ENCODE measurements at places on chromosomes 1 and 21.

DNA sequence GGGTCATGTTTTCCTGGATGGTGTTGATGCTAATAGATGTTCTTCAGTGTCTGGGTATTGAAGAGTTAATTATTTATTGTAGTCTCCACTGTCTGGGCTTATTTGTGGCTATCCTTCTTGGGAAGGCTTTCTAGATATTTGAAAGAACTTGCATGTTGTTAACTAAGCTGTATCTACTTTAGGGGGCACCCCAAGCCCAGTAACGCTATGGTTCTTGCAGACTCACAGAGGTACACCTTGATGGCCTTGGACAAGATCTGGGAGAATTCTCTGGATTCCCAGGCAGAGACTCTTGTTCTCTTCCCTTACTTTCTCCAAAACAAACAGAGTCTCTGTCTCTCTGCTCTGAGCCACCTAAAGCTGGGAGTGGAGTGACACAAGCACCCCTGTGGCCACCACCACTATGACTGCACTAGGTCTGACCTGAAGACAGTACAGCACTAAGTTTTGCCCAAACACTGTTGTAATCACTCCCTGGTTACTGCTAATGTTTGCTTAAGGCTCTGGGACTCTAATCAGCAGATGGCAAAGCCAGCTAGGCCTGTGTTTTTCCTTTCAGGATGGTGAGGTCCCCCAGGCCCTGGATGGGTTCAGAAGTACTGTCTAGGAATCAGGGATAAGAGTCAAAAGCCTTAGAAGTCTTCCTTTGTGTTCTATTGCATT is 76.5 kb upstream of the C1orf21 start:
- no peak for DNase-seq

GRCh38 chr1:230291731-230292620 is 134.2 kb downstream of the PGBD5 start:
- no peak for DNase-seq

- no peak for DNase-seq
These were observed 23.2 kb downstream of the GALNT2 start for GRCh38 chr1:230090194-230090711.

DNA sequence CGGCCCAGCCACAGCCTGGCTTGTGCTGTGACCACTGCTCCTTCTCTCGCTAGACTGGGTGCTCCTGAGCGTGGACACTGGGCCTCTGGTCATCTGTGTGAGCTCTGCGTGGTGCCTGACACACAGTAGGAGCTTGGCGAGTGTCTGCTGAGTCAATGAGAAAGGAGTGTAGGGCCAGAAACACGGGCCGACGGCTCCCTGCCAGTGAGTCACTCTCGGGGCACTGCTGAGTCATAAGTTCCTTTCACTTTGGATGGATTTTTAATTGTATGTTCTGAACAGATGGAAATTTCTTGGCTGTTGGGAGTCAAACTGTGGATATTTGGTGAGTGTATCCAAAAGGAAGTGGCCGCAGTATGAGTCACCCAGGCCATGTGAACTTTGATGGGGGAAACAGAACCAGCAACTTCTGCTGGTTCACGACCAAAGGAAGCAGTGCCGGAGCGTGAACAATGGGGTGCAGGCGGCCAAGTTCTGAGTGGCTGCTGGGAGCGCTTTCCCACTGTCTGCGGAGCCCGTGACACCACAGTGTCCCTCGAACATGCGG is 41.0 kb upstream of the COL18A1 start:
- DNase-seq, result no peak

GRCh38 chr1:196178083-196178635 is 430.1 kb downstream of the KCNT2 start:
- no peak for DNase-seq

DNA sequence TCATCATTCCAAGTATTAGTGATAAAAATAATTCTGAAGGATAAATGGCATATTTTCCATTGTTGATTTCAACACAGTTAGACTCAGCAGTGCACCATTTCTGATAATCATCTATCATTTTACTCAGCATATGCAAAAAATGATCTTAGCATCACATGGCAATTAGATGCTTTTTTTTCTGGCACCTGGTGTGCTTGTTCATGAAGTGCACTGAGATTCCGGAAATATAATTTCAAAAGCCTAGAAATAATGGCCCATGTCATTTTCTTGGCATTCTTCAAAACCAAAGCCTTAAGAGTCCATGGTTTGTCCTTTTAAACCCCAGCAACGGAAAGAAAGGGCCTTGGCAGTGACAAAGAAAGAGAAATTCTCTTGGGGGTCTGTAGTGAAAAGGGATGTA is 278.8 kb downstream of the KIF26B start:
- DNase-seq, result no peak

DNA sequence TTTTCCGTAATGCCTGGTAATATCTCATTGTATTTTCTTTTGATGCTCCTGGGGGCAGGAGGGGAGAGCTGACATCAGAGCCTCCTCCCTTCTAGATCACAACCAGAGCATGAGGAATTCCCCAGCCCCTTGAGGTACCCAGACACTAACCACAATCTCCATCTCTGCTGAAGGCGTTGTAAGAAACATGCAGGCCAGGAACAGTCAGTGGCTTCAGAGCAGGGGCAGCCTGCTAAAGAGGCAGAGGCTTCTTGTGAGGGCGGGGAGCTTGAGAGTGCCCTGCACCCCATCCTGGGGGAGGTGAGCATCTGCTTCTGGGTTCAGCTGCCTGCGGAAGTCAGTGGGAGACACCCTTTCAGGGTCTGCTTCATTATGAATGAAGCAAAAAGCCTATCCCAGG is 19.0 kb downstream of the MAPKAPK2 start:
- DNase-seq, result no peak

DNA sequence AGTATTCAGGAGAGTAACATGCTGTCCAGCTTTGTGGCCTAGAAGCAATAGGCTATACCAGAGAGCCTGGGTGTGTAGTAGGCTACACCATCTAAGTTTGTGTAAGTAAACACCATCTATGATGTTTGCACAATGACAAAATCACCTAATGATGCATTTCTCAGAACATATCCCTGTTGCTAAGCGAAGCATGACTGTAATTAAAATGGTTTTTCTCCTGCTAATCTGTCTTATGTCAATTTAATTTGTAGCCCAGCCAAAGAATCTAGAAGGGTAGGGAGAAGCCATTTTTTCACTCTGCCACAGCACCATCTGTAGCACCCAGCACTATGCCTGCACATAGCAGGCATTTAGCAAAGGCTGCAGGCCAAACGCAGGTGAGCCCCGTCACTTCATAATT is 2.0 kb upstream of the TTC24 start:
- no peak for DNase-seq

GRCh38 chr1:201553496-201554189 is 14.7 kb downstream of the NAV1 start:
- DNase-seq, result no peak

DNA sequence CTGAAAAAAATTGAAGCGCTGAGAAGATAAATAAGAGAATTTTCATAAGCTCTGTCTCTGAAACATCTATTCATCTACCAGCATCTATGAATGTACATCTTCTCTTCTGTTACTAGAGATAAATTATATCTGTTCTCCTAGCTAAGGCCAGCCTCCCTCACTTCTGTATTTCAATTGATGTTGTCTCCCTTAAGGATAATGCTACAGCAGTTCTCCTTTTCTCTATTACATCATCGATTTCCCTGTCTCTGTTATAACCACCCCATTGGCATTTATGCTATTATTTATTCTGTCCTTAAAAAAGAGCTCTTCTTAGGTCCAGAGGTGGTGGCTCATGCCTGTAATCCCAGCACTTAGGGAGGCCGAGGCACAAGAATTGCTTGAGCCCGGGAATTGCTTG is 42.9 kb upstream of the TMCO2 start:
- no peak for DNase-seq

GRCh38 chr1:54310439-54311328 is 95.5 kb downstream of the SSBP3 start:
- DNase-seq, result peak; percentile 7

- DNase-seq, result no peak
These were observed 23.2 kb upstream of the PRDX6 start for GRCh38 chr1:173453982-173454381.

DNA sequence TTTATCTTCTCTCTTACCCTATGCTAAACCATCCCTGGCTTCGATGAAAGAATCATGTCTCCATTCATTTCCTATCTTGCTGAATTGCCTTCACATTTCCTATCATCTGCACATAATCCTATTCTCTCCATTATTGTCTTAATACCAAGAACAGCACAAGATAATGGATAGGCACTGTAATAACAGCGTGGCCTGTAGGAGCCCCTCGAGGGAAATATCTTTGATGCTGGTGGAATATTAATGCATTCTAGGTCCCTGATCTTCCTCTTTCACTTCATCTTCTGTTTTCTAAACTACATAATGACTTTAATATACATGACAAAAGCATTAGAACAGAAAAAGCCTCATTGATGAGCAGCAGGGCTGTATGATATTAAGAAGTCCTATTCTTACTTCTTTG is 720.6 kb downstream of the RWDD3 start:
- no peak for DNase-seq

DNA sequence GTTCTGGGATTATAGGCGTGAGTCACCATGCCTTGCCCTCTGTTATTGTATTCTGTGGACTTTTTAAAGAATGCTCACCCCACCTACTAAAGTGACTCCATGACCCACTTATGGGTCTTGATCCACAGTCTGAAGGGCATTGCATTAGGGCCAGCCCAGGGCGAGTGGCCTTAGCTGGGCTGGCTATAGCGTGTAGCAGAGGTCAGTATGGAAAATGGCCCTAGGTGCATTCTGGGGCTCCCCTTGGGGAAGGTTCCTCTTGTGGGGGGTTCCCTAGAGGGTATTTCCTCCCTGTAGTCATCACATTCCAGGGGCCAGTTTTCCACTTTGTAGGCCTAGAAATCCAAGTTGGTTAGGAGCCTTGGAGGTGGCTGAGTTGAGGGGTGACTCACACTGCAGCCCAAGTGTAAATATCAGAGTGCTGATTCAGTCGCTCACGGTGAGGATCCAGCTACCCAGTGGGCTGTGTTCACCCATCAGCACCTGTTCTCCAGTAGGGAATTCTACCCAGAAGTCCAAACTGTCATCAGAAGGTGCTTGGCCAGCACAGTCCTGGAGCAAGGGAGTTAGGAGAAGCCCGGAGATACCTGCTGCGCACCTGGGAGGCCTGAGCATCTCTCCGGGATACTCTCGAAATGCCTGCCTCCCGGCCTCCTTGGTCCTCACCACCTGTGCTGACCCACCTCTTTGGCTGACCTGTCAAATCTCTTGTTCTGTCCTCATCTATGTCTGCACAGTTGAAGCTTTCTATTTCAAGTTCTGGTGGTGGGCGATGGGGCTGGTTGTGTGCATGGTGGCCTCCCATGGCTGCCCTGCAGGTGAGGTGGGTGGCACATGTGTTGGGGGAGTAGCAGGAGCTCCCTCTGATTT is 52.2 kb downstream of the NENF start:
- no peak for DNase-seq

DNA sequence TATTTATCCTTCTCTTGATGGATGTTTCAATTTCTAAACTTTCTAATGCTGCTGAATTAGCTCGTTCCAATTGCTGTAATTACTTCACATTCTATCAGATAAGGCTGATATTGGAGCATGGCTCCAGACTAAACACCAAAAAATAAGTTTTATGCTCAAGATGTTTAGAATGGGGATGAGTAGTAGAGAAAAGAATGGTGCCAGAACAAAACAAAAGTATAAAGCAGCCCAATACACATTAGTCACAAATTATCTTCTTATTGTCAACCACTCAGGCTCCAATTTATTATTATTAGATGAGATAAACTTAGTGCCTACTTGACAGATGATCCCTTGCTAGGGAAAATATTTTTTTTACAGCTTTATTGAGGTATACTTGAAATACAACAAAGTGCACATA is 21.8 kb downstream of the ATPAF1 start:
- DNase-seq, result no peak

DNA sequence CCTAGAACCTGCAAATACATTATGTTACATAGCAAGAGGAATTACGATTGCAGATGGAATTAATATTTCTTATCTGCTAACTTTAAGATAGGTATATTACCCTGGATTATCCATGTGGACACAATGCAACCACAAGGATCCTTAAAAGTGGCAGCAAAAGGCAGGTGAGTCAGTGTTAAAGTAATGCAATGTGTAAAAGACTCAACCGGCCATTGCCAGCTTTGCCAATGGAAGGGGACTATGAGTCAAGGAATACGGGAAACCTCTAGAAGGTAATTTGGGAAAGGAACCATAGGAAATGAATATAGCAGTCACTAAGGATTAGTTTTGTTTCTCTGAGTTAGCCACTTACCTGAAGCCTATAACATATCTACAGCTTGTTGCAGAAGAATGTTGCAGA is 692.1 kb upstream of the ZP4 start:
- DNase-seq, result no peak

DNA sequence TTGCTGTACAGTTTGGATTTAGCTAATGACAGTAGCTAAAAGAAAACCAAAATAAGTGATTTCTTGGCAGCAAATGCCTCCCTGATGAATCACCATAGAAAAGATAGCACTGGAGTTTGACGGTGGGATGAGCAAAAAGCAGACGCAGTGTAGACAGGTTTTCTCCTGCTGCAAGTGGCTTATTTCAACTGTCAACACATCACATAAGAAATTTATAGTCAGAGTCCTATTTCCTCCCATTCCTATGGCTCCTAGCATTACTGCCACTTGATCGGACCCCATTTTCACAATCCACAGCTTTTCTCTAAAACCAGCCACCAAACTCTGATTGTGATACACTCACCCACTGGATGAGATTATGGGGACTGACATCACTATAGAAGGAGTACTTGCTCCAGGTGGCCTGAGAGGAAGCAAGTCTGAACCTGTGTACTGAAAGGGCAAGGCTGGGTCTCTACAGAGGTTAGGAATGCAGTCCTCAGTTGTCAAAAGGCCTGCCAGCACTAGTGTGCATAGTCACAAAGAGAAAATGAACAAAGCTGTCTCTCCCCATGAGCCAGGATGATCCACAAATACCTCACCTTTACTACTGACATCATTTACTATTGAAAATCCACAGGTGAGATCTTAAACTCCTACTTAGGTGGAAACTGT is 359.8 kb downstream of the LTN1 start:
- DNase-seq, result no peak

DNA sequence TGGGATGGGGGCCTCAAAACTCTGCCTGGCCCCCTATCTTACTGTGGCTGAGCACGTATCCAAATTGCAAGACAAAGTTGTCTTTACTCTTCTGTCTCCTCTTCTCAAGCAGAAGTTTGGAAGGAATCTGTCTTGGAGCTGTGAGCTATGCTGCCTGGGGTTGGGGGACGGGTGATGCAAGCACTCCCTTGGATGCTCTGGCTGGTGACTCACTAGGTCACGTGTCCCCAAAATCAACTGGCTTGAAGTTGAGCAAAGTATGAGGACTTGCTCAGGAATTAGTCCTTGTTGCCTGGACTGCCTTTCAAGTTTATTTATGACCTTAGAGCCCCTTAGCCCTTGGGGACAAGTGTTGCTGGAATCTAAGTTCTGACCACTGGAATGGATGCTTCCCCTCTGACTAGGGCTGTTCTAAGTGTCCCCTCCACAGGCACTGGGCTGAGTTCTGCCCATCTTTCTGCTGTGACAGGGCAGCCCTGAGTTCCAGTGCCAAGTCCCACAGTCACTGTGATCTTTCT is 269.5 kb downstream of the HHAT start:
- no peak for DNase-seq

DNA sequence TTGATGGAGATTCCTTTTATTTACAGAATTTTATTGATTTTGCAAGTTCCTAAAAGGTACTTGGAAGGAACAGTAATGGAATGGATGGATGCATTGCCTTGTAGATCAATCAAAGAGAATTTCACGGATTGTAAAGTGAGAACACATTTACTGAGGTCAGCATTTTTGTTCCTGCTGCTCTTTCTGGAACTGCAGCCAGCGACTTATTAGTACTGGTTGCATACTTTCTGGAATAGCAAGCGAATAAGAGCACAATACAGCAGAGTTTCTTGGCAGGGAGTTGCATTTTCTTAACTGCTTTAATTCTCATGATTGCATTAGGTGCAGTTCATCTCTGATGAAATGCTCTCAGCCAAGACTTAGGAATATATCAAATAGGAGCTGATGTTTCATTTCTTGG is 106.1 kb upstream of the CHODL start:
- DNase-seq, result no peak

Measured in stimulated activated CD8-positive, alpha-beta memory T cell treated with anti-CD3 and anti-CD28 coated beads, Interleukin-4, amount 100 ng/mL, for 4 hours (primary cell).